ENCODE measurements at places on chromosomes 16 and 17.
A peak's percentile ranks its signal among the peaks of the same experiment; 100 is the strongest.

- DNase-seq = no peak
Measured at GRCh38 chr17:38343608-38344419, at the start of gene GPR179. TSS of gene GPR179 (minus strand) at chr17:38343956. CDS start at chr17:38343789, 167 bp downstream.

DNA sequence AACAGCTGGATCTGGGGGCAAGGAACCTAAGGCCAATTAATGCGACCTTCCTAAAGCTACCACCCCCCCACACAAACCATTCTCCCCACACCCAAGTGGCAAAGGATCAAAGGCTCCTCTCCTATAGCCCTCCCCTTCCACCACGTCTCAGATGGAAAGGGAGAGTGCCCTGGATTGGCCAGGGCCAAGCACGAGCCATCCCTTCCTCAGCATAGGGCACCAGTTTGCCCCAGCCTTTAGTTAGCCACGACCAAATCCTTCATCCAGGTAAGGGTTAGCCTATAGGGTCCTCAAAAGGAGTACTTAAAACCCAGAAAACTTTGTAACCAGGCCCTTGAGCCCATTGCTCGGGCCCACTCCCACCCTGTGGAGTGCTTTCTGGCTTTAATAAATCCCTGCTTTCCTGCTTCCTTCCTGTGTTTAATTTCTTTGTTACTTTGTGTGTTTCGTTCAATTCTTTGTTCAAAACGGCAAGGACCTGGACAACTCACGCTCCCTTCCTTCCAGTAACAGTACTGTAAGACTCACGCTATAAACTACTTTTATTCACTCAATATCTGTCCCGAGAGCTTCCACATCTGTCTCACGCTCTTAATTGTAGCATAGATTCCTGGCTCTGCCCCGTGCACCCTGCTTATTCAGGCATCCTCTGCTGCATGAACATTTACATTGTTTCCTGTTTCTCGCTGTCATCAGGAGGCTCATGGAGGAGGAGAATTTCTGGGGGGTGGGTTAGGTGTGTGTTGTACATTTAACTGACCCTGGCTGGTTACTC lies 62.3 kb downstream of the TNFRSF13B start:
- DNase-seq = peak; percentile 48

DNA sequence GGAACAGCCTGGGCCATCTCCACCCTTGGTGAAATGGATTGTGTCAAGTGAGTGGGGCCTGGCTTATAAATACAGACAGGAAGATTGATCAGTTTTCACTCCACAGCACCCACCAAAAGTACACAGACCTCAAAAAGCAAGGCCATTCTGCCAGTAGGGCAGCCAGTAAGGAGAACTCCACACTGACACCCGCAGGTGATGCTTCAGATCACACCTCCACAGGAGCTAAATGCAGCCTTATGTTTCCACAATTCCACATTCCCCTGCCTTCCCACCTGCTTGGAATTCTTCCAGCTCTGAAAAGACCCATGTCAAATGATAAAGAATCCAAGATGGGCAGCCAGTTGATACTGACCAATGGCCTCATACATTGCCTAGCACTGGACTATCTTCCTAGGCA lies 191.1 kb downstream of the ZFHX3 start:
- peak; percentile 40 for DNase-seq

DNA sequence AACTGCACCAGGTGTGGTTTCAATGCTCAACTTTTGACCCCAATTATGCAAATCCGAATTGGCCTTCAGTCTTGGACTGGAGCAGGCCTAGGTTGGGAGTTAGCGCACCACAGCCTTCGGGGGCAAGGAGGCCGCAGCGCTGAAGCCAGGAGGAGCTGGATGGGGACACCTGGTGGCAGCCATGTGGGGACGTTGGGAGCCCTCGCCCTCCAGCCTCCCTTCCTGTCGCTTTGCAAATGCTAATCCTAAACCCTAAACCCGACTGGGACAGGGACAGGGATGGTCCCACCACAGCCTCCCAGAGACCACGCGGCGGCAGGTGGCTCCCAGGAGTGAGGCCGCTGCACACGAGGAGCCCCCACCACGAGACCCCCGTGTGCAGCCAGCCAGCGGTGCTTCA lies 58.7 kb downstream of the KLHDC4 start:
- DNase-seq = no peak

DNA sequence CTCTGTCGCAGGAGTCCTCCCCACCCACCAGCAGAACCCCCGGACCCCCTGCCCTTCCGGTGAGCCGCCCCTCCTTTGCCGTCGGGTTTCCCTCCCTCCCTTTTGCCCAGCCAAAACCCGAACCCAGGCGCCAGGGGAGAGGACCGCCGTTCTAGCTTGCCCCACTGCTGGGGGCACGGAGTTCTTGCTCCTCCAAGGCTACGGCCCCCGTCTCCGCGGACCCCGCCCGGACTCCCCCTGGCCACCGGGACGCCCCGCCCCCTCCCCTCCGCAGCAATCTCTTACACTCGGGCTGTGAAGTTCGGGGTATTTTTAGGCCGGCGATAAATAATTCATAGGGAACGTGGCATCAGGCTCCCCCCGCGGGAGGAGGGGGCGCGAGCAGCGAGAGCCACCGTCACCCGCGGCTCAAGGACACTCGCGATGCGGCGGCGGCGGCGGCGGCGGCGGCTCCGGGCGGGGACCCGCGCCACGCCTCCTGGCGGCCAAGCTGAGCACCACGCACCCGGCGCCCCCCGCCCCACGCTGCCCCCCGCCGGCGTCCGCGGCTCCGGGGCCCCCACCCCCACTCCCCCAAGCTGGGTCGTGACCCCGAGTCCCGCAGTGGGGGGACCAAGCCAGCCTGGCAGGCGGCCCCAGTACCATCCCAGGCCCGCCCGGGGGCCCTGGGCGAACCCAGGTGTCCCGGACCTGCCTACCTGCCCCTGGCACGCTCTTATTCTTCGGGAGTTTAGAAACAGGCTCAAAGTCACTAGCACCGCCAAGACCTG lies at the start of gene GRIN2C:
Gene GRIN2C, minus strand, starts transcription at position 427 of the 770 bp plus-strand sequence. CDS start 4,793 bp downstream, outside the sequence.
- peak; percentile 26 for DNase-seq

DNA sequence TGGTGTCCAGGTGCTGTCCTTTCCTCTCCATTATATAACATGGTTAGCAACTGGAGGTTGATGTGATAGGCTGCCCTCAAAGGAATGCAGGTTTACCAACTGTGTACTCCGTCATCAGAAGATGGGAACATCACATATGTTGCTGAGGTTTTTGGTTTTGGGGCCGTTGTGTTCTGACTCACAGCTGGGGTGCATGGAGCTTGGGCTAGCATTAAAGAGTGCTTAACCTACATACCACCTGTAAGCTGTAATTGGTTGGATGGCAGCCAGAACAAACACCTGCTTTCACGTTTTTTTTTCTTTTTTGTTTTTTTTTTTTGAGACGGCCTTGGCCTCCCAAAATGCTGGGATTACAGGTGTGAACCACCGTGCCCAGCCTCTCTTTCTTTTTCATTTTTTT lies 20.9 kb downstream of the TMEM11 start:
- no peak for DNase-seq

GRCh38 chr17:79995696-79996095 lies 40.0 kb downstream of the TBC1D16 start:
- DNase-seq = no peak

GRCh38 chr17:34291721-34292348 lies 6.3 kb downstream of the CCL11 start:
- DNase-seq = no peak

DNA sequence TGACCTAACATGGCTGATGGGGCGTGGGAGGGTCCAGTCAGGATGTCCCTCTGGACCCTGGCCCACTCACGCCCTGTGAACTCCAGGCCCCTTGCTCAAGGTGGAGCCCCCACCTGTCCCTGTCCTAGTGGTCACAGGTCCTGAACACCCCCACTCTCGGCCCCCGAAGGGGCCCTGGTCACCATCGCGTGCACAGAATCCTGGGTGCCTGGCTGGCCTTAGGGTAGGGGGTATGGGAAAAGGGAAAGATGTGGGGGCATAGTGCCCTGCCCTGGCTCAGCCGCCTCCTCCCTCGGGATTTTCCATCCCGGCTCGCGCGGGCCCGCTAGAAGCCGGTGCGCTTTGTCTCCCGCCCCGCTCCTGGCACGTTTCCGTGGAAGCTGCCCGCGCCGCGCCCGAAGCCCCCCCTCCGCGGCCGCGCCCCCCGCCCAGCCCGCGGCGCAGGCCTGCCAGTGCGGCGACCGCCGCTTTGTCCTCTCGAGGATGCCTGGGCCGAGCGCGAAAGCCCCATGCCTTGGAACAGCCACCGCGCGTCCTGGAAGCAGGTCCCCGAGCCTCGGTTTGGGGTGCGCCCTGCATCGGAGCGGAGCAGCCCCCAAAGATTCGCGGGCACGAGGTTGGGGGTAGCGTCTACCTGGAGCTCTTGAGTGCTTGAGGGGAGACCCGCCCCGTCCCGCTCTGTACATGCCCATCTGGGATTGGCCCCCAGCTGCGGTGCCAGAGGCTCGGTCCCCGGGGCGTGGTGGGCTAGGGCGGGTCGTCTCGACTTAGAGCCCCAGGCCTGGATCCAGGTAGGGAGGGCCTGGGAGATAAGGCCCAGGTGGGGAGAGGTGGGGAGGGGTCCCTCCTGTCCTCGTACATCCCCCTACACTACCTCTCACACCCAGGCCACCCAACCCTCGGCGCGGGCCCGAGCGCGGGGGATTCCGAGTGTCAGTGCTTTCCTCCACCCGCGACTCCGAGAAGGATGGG lies 1.3 kb downstream of the SMPD3 start:
- no peak for DNase-seq

DNA sequence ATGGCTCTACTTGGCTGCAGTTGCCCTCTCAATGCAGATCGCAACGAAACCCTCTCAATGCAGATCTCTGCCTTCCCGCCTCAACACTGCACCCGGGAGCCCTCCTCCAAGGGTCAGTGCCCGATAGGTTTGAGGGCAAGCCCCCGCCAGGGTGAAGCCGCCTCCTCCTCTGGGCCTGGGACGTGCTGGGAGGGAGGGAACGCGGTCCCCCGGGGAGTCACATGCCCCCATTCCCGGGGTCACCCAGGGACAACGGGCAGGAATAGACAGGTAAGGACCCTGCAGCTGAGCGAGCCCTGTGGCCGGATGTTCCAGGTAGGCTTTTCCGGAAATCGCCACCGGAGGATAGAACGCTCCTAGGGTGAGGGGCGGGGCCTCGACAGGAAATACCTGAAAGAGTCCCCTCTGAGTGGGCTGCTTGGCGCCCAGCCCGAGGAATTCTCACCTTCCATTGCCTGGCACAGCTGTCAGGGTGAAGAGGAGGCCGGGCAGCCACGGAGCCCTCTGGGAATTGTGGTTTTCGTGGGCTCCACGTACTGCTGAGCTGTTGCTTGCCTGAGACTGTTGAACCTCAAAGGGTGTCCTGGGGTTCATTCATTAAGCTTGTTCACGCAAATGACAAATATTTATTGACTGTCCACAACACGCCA lies 12.8 kb downstream of the ZNF174 start:
- DNase-seq = no peak

GRCh38 chr16:71846431-71846830 lies 655 bp downstream of the ATXN1L start:
- DNase-seq = peak; percentile 14

GRCh38 chr17:13931800-13932460 lies 137.4 kb upstream of the COX10 start:
- DNase-seq = no peak

DNA sequence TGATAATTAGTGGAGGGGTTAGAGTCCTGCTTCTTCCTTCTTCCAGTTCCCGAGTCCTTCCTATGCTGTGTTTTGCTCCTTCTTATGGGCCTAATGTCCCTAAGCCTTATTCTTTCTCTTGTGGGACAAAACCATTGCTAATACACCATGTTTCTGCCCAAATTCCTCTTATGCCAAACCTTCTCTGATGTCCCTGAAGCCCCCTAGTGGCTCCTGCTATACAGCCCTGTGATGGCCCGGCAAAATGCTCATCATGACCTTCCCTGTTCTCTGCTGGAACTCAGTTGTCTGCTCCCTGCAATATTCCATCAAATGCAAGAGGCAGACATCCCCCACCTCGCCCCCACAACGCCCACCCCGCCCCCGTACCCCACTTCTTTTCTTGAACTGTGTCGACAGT lies 171.6 kb downstream of the CDH11 start:
- no peak for DNase-seq

DNA sequence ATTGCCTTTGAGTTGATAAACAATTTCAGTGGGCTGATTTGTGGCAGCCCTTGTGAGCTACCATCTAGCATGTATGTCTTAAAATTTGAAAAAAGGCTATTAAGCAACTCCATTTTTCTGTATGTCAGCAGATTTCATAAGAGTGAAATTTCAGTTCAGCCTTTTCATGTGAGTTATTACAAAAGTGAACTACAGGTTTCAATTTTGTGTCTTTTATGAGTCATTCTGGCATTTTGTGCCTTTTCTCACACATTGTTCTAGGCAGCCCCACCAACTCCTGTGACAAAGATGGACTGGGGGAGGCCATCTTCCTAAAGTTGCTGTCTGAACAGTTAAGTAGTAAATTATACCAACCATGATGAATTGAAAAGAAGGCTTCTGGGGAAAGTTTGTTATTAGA lies 52.1 kb downstream of the USP10 start:
- no peak for DNase-seq

DNA sequence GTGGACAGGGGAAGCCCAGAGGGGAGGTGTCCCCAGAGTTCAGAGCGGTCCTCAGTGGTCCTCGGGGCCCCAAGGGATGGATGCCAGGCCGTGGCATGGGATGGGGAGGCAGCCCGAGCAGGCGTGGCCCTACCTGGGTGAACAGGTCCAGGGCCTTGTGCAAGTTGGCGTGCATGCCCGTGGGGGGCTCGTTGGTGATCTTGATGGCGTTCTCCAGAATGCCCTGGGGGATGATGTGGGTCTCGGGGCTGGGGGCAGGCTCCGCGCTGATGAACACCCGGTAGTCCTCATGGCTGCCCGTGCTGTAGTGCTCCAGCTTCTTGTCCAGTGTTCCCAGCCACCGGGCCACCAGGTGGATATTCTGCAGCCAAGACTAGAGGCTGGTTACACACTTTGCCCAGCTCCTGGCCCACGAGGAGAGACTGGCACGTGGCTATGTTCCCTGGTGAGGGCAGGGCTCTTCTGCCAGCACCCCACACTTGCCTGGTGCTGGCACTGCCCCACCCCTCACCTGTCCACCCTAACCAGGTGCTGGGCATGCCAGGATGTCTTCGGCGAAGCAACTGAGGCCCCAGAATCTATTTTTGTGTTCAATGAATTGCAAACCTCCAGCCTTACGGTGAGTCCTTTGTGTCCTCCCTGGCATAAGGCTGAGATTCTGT lies 59.2 kb downstream of the PGS1 start:
- DNase-seq = no peak

GRCh38 chr17:73654241-73654640 lies 10.0 kb upstream of the SDK2 start:
- DNase-seq = no peak

GRCh38 chr16:22330326-22330725 lies 33.1 kb downstream of the POLR3E start:
- no peak for DNase-seq

DNA sequence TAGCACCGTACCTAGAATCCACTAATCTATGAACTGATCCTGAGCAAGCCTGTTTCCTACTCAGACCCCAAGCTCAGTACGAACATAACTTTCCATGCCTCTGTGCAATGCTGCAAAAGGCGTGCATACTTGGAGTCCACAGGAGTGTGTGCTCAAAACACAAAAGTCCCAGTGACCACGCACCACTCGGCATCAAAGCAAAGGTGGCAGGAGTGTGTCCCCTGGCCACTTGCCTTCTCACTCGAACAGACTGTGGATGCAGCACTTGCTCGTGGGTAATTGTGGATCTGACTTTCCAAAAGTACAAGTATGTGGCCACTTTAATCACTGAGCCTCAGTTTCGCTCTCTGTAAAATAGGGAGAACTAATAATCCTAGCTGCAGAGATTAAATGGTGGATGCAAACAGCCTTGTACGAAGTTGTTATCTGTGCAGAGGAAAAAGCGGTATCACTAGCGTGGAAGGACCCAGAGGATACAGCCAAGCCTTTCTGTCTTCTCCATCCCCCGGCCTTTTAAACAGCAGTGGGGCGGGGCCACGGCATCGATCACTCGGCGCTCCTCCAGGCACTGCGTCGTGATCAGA lies 311 bp upstream of the KDM8 start:
- DNase-seq = peak; percentile 93

- DNase-seq = no peak
Measured at GRCh38 chr17:81382851-81383250, 12.4 kb upstream of the BAHCC1 start.

Data from lung microvascular endothelial cell (primary cell).